ENCODE measurements at places on chromosomes 5 and 9.

- no peak for DNase-seq
Measured at GRCh38 chr9:92696619-92697018, 26.7 kb upstream of the IPPK start.

- no peak for DNase-seq
Measured at GRCh38 chr5:71481441-71481840, 26.0 kb downstream of the BDP1 start.

- DNase-seq: no peak
Measured at GRCh38 chr5:60945813-60946187, 795 bp downstream of the NDUFAF2 start.

DNA sequence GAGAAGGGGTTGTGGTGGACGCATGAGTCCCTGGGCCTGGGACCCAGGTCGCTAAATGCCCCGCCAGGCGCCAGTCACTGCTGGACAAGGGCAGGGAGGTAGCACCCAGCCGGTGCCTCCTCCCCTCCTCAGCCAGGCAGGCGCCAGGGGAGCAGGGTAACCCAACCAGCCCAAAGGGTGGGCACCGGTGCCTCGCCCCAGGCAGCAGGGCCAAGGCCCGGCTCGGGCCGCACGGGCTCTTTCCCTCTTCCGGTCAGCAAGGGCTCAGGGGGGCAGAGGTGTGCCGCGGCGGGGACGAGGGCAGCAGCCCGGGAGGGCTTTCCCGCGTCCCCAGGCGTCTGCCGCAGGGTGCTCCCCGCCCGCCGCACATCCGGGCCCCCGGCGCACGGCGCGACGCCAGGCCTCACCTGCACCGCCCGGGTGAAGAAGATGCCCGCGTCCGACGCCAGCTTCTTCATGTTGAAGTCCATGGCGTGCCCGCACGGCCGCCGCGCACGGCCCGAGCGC, 393 bp downstream of the SH3GLB2 start:
- peak; percentile 24 for DNase-seq

DNA sequence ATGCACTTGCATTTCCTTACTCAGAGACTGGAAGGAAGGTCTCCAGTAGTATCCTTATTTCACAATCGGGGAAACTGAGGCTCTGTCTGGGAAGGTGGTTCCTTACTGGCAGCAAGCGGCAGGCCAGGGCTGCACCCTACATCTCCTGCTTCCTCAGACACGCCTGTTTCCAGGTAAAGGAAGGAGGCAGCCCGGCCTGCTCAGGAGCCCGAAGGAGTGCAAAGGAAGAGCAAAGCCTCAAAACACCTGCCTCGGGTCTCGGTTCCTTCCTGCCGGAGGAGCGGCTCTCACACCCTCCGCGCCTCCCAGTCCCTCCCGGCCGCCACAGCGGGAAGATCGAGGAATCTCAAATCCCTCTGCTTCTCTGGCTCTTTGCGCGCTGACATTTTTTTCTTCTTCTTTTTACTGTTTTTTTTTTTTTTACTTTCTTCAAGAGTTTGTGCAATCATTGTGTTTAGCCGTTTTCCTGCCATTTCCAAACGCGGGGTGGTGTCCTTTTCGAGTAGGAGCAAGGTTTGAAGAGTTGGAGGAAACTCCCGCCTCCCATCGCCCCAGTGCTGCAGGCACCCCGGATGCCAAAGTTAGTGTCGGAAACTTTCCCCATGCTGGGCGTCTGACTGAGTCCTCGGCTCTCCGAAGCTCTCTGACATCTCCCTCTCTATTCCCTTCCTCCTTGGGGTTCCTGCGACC, 1.0 kb downstream of the GGTA1 start:
- DNase-seq: no peak

GRCh38 chr5:115577741-115578140, 24.5 kb downstream of the TICAM2 start:
- DNase-seq: no peak

DNA sequence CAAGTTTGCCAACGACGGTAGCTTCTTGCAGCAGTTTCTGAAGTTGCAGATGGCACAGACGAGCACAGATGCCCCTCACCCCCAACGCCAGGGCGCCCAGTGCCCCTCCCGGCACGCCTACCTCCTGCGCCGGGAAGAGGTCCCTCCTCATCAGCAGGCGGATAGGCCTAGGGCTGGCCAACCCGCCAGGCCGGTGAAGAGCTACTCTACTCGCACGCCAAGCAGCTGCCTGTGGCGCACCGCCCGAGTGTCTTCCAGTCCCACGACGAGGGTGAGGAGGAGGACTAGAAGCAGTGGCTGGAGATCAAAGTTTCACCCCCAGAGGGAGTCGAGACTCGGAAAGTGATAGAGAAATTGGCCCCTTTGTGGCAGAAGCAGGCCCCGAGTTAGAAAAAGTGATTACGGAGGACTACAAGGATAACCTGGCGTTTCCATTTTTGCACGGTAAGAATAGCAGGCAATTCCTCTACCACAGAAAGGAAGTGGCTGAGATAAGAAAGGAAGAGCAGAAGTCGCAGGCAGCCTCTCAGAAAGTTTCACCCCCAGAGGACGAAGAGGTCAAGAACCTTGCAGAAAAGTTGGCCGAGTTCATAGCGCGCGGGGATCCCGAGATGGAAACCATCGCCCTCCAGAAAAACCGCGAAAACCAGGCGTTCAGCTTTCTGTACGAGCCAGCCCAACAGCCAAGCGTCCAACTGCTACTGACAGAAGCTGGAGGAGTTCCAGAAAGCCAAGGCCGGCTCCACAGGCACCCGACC, 170.4 kb downstream of the HINT1 start:
- DNase-seq: no peak

DNA sequence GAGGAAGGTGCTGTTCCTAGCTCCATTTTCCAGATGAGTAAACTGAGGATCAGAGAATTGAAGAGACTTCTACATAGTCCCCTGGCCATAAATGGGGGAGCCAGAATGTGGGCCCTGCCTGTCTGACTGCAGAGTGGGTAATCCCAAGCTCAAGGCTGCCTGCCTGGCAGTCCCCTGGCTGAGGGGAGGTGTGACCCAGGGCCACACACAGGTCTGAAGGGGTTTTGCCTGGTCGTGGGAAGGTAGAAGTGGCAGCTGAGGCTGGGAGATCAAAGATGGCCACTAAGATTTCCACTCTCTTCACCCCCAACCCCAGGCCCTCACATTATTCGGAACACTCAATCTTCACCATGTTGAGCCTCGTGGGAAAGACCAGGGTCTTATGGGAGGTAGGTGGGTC, 176.3 kb downstream of the MACROH2A1 start:
- DNase-seq: no peak

DNA sequence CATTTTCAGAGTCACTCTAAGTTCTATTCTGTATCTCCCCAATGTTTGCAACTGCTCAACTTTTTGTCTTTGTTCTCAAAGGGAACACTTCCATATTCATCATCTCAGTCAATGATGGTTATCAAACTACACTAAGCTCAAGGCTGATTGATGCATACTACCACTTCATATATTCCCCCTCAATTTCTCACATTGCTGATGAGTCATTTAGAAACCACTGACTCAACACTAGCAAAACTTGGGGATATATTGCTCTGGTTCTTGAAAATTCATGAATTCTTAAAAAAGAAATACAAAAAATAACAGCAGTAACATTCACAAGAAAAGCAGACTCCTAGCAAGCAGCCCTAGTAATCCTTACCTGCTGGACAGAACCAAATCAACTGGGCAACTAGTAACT, 52.2 kb downstream of the ABHD17B start:
- no peak for DNase-seq

DNA sequence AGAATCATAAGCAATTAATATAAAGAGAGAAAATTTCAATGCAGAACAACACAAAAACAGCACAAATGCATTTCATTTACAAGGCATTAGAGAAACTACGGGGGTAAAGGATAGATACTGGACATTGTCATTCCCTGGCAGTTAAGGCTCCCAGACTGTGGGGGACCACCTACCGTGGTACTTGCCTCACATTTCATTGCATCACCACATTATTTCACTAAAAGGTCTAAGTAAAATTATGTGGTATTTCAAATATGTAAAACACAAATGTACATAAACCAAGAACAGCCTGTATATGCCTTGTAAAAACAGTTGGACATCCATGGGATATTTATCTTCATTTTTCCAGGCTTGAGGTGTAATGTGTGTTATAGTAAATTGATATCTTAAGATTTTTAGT, 571.2 kb upstream of the ZNF462 start:
- no peak for DNase-seq

GRCh38 chr5:52728686-52729085, 59.0 kb upstream of the ITGA1 start:
- DNase-seq: no peak

GRCh38 chr5:115510145-115510645, 34.4 kb downstream of the FEM1C start:
- no peak for DNase-seq

DNA sequence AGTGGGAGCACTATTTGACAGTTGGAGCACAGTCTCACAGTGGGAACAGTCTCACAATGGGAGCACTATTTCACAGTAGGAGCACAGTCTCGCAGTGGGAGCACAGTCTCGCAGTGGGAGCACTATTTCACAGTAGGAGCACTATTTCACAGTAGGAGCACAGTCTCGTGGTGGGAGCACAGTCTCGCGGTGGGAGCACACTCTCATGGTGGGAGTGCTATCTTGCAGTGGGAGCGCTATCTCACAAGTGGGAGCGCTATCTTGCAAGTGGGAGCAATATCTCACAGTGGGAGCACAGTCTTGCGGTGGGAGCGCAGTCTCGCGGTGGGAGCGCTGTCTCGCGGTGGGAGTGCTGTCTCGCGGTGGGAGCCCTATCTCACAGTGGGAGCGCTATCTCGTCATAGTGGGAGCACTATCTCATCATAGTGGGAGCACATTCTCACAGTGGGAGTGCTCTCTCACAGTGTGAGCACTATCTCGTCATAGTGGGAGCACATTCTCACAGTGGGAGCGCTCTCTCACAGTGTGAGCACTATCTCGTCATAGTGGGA, 56.1 kb downstream of the MED10 start:
- no peak for DNase-seq

- DNase-seq: no peak
Measured at GRCh38 chr9:126248680-126249079, 77.9 kb upstream of the MVB12B start.

- DNase-seq: no peak
Measured at GRCh38 chr5:92328584-92329259, 945.6 kb upstream of the ARRDC3 start.

DNA sequence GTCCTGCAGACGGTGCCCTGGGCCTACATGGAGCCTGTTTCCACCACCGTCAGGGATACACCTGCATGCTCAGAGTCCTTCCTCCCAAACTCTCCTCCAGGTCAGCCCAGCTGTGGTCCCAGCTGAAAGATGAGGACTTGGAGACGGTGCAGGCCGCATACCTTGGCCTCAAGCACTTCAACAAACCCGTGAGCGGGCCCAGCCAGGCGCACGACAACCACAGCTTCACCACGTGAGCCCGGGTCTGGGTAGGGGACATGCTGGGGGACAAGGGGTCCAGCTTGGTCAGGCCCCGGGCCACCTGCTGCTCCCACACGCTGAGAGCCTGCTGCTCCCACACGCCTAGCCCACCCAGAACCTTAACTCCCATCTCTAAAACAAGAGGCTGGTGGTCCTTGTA, 16.6 kb upstream of the CARD19 start:
- DNase-seq: no peak

DNA sequence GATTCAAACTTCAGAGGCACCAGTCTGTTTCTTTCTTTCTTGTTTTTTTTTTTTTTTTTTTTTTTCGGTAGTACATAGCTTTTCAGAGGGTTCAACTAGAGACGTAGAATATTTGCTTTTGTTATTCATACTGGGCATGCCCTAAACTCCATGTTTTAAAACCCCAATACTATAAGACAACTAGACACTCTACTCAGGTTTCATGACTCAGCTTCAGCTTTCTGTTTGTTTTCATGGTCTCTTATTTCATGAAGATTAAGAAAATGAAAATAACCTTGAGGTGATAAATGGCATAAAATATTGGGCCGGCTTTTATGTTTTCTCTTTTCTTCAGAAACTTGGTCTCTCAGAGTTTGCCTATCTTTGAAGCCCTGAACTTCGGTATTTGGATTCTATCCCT, 2126.3 kb upstream of the ACO1 start:
- DNase-seq: no peak

- no peak for DNase-seq
Measured at GRCh38 chr5:7754997-7755596, 95.8 kb downstream of the CFAP90 start.

DNA sequence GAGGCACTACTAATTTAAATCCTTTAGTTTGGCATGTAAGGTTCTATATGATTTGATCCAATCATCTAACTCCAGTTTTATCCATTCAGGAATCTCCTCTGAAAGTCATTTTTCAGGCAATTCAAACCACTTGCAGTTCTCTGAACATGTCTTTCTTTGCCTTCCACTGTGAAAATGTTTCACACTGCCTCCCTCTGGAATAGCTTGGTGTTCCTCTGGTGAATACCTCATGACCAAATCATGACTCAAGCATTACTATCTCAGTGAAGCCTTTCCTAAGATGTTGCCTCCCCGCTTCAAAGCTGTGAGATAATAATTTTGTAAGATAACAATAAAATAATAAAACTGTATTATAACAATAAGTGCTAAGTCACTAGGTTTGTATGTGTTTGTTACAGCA, 981.1 kb downstream of the DTWD2 start:
- no peak for DNase-seq

GRCh38 chr9:6015278-6016157, at the start of gene RANBP6:
Gene RANBP6, minus strand, starts transcription at chr9:6015624. Its CDS starts 17 bp downstream, at chr9:6015607.
- peak; percentile 79 for DNase-seq

GRCh38 chr9:89323390-89323789, 5.1 kb downstream of the SECISBP2 start:
- DNase-seq: no peak

DNA sequence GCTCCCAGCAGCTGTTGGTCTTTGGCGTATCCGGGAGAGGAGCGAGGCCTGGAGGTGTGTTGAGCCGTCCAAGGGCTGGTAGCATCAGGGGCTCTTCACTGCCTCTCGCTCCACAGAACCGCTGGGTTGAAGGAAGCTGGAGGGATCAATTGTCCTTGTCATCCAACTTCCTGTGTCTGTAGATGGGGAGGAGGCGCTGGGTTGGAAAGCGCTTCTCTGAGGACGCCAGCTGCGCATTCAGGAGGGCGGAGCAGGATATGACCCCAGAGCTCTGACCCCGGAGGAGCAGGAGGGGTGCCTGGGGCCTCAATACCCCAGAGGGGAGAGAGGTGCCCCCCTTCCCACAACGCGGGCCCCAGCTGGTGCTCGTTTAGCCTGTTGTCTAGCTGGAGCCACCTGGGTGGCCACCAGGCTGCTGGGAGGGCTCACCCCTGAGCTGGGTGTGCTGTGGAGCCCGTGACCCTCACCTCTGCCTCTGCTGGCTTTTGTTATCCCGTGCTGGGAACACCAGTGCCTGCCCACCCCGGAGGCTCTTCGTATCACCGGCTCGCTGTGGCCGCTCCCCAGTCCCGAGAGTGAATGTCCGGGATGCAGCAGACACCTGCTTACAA, 2.0 kb upstream of the DBH start:
- DNase-seq: no peak

DNA sequence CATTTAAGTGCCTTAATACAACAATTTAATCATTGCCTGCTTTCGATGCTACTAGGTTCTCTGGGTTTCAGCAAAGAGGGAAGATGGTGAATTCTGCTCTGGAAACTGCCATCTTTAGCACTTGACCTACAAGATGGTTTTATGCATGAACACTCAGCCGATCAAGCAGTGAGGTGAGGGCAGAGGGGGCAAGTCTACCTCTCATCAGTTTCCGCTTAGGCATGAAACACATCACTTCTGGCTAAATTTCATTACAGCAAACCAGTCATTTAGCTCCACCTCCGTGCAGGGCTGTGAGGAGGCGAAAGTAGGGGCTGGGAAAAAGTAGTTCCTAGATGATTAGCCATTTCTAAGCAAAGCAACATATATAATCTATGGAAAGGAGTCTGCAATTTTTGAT, 1018.0 kb downstream of the CDH18 start:
- no peak for DNase-seq

All from stimulated activated CD8-positive, alpha-beta memory T cell treated with anti-CD3 and anti-CD28 coated beads, Interleukin-15, amount 100 ng/mL, for 4 hours (primary cell).